Retina (tissue), 1 donor: ENCODE measurements at places on chromosomes 5 and 9.

DNA sequence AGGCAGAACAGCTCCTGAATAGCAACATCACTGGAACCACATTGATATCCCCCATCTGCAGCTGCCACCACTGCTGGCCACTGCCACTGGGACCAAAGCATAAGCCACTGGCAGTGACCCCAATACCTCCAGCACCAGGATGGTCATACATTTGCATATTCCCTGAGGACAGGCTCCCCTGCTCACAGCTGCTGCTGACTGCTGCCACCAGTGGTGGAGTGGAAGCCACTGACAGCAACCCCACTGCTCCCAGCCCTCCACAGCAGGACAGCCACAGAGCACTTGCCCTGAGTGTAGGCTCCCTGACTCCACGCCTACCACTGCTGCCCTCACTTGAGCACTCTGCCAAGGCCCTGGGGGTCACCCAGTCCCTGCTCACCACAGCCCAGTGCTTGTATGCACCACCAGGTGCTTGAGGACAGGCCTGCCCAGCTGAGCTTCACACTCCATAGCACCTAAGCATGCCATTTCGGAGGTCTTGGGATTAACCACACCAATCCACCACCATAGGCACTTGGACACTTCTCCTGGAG is 327.4 kb upstream of the RPS23 start:
- no peak for DNase-seq

- DNase-seq: no peak
Observed at GRCh38 chr5:140801494-140801841, 611 bp downstream of the PCDHA3 start.

DNA sequence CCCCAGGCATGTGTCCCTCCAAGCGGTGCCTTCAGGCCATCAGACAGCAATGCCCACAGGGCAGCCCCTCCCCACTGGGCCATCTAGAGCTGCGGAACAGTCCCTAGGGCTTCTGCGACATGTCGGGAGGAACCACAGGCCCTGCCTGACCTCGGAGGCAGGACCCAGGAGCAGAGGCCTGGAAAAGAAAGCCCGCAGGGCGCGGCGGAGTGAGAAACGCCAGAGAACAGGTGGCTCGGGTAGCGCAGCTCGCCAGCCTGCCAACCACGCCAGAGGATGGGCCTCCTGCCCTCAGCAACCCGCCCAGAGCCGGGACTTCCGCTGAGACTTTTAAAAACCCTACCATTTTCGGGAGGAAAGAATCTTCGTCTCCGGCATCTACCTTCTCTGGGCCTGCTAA is 715 bp downstream of the LCN8 start:
- DNase-seq: no peak

DNA sequence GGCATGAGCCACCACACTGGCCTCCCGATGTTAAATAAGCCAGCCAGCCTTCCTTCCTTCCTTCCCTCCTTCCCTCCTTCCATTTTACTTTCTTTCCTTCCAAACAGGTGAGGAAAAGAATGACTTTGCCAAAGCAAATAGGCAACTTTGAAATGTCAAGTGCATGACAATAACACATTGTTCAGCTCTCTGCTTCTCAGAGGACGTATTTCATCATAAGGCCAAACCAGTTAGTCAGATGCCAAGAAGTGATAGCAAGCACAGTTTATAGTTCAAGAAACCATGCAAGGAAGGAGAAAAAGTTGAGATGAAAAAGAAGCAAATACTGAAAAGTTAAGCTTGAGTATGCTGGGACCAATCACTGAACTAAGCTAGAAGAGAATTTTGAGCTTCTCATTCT is 29.5 kb downstream of the POU4F3 start:
- DNase-seq: no peak

GRCh38 chr9:33939924-33940874 is 108.5 kb downstream of the UBAP2 start:
- no peak for DNase-seq

- DNase-seq: no peak
Observed at GRCh38 chr5:74396913-74397622, 243.5 kb downstream of the ENC1 start.

GRCh38 chr5:173790177-173790719 is 97.9 kb upstream of the CPEB4 start:
- DNase-seq: no peak

DNA sequence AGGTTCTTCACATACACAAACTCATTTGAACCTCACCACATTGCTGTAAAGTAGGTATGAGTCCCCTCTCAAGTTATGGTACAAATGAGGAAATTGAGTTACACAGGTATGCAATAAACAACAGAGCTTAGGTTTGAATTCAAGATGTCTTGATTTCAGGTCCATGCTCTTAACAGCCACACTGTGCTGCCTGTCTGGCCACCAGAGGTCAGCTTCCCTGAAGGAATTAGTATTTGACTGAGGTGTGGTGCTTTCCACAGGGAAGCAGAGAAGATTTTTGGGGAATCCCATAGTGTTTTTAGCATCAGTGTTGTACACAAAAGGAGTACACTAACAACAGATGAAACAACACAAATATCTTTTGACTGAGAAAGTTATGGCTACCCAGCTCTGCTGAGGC is 94.4 kb upstream of the ITGA1 start:
- no peak for DNase-seq

DNA sequence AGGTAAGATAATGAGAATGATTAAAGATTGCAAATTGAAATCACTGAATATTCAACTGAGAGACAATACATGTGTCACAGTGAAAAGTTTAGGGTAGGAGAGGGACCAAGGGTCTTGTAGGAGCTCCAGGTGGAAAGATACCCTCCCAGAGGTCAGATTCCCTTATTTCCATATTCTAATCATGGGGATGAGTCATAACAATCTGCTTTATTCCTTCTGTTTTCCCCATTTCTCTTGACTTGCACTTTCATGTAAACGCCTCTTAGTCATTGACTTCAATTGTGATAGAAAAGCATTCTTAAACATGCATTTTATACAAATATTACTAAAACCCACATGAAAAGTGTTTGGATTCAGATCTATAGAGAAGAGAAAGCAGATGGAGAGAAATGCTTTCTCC is 81.3 kb upstream of the CTSL start:
- DNase-seq: no peak

DNA sequence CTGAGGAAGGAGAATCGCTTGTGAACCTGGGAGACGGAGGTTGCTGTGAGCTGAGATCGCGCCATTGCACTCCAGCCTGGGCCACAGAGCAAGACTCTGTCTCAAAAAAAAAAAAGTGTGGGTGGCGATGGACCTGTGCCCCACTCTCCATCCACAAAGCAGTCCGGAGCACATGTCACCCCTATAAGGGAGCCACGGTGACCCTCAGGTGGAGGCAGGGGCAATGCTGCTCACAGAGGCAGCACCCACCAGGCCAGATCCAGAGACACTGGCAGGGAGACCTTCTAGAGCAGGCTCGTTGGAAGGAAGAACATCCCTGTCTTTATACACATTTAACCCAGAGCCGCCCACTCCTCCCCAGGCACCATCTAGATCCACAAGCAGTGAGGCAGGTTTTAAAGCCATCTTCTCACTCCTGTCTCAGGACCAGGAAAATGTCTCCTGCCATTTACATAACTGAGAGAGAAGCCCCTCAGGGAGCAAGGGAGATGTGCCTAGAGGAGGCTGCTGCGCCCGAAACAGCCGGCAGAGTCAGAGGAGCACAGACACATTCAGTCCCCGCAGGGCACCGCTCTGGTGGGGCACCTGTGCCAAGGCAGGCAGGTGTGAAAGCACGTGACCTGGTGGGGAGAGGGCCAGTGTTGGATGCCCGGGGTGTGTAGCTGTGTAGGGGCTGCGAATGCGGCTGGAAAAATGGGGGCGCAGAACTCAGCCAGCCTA is 31.6 kb upstream of the ADAMTS2 start:
- no peak for DNase-seq
